AG10803 (cell line): ENCODE measurements at places on chromosomes 16 and 17.
A peak's percentile ranks its signal among the peaks of the same experiment; 100 is the strongest.

DNA sequence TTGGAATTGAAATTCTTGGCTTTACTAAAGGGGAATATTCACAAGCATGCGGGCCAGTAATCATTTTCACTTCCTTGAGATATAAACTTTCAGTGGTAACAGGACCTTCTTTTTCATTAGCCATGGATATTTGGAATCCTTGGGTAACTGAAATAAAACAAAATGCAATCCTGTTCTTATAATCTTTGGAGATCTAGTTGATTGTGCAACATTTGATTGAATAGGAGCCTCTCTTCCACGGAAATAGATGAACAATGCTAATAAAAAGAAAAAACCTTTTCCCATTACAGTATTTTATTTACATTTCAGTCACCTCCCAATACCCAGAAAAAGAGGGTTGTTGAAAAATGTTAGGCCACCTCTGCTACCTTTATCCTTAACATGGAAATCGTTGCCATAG, 225.6 kb downstream of the MAP2K6 start:
- no peak for DNase-seq

GRCh38 chr17:27808628-27809027, 8.3 kb upstream of the NOS2 start:
- no peak for DNase-seq

GRCh38 chr16:49977427-49977826, 47.6 kb upstream of the CNEP1R1 start:
- DNase-seq = no peak

GRCh38 chr17:22233382-22233781, 541.1 kb downstream of the KCNJ18 start:
- no peak for DNase-seq

GRCh38 chr16:23786964-23787561, 32.2 kb downstream of the CHP2 start:
- DNase-seq = no peak

DNA sequence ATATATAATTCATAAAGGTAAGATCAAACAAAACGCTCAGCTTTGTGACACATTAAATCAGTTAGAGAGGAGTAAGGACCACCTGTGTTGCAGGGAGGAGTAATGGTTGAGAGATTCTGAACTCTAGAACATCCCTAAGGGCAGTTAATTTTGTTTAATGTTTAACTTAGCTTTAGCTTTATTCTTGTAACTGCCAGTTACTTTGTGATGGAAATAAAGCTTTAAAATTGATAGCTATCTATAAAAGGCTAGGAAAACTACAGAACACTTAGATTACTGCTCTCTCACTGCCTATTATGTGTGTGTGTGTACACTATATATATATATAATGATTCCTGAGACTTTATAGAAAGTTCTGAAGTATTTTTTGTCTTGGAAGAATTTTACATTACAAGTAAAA, 37.8 kb downstream of the PTRH2 start:
- DNase-seq = no peak

DNA sequence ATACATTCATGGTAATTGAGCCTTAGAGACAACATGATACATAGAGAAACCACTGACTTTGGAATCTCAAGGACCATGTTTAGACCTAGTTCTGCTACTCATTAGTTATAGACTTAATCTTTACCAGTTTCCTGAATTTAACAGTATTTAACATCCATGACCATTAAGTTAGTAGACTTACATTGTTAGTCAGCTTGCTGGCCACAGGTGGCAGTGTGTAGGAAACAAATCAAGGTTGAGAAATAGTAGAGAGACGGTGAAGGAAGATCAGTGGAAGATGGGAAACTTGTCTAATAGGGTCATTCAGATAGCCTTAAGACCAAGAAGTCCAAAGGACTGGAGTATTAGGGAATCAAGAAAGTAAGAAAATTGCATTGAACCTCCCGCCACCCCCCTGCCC, 31.0 kb downstream of the OMG start:
- DNase-seq = no peak

DNA sequence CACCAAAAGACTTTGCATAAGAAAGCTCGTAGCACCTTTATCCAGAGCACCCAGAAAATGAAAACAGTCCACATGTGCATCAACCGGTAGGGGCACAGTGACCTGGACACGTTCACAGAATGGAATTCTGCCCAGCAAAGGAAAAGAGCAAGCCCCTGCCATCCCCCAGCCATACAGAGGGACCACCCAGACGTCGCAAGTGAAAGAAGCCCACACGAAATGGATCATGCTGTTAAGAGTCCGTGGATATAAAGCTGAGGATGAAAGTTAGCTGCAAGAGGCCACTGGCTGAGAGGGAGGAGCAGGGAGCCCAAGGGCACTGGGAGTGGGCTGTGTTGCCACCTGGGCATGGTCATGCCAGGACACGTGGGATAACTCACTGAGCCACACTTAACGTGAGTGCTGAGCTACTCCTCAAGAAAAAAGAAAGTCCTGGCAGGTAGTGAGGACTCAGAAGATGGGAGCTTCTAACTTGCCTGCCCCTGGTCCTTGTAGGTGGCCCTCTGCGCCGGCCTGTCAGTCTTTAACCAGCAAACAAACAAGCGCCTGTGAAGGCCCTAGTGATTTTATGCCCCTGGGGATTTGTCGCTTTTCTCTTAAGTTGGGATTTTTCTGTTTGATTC, 190.7 kb downstream of the C16orf95 start:
- DNase-seq = no peak

- DNase-seq = peak; percentile 54
These were observed 183.7 kb downstream of the SNX29 start for GRCh38 chr16:12160249-12160648.

DNA sequence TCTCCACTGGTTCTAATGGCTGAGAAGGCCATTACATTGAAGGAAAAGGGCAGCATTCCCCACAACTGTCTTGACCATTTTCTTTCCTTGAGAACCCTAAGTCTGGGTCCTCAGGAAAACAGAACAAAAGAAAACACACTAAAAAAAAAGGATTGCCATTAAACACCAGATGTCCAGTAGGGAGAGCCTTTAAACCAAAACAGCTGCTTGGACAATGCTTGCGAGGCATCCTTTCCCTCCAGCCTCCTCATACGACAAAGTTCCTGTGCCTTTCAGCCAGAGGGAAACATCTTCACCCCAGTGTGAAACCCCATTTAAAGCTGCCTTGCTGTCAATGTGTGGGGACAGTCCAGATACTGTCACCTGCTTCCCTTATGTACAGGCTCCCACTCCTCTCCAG, 74.3 kb downstream of the MMD start:
- peak; percentile 5 for DNase-seq
